ENCODE measurements at places on chromosomes 3 and 15. TPM values are rescaled to one million over a fixed set of nuclear protein-coding genes. Genes with fewer than 3 reads are reported as not detected.

- DNase-seq: no peak
Measured at GRCh38 chr3:189249987-189250386, 78.2 kb downstream of the TPRG1 start.

DNA sequence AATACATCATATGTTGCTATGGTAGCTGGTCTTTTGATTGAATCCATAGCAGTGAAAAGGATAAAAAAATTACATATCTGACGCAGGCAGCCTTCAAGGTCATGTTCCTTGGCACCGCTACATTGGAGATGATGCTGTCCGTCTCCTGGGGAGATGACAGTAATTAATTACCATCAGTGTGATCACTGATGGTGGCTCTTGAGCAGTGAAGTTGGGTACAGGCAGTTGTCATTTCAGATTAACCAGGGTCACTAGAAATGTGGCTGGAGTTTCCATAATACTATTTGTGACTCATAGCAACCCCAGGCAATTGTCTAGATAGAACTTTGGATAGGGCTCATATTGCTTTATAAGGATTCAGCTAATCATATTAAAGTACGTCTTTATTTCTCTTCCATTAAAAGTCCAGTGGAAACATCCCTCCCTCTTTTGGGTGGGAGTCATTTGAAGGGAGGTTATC, 136.3 kb downstream of the THSD4 start:
- DNase-seq: no peak

Gene MCF2L2
- 0.54 TPM for total RNA-seq

Gene FBXO40
- total RNA-seq: not detected

GRCh38 chr3:35744419-35744818, 105.1 kb downstream of the ARPP21 start:
- no peak for DNase-seq

Gene ZNF662
- total RNA-seq: 7.6 TPM
